NCI-H69 (cell line): ENCODE measurements at places on chromosomes 6 and 20.

- no peak for DNase-seq
Measured at GRCh38 chr6:35663447-35664235, 25.1 kb downstream of the FKBP5 start.

DNA sequence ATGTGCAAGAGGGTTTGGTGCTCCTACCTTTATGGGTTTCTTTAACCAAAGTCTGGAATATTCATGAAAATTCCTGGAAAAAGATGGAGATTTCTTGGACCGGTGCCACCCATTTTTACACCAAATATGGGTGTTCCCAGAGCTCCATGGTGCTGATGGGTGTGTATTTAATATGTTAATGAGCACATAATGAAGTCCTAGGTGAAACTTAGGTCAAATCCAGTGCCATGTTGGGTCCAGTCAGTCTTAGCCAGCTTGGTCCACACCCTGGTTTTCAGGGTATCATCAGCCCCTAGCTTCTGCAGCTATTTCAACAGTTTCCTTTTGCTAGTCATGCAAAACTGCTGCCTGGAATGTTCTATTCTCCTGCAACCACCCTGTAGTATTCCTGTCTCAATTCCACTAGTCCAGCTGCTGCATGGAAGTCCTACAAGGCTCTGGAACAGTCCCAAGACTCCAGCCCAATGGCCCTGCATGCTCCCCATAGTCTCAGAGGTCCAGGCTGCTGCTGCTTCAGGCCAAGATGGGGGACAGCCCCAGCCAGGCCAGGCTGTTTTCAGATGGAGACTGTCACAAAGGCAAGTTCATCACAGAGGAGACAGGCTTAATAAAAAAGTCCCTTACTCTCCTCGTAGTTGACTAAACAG lies 31.8 kb downstream of the CST9L start:
- no peak for DNase-seq

DNA sequence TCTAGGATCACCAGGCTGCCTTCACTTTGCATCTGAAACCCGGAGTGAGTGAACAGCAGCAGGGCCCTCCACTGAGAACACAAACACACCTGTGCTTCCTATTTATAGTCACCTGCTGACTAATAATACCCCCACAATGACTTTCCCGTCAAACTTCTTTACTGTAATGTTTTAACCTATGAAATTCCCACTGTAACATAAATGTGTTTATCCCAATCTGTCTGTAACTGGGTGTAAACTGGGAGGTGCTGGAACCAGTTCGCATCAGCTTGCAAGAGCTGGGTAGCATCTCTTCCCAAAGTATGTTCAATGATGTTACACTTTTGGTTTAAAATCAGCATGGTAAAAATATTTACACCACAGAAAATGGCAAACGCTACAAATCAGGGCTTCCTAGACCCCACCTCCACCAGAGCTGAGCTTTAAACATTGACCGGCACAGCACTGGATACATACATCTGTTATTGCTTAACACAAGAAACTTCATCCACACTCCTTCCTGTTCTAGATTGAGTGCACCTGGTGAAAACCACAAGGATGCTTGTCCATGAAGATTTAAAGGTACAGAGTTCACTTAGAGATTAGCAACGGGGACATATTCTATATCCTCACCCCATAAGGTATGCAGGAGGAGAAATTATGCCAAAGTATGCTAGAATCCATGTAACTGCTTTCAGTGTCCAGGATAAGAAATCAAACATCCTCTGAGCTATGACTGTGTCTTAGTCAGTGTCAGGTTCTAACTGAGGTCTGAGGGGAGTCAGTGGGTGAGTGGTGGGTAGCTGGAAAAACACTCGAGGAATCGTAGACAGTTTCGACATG lies 79.0 kb downstream of the ALDH8A1 start:
- peak; percentile 82 for DNase-seq

- peak; percentile 41 for DNase-seq
Measured at GRCh38 chr6:35046103-35046502, 95.0 kb downstream of the TCP11 start.

- no peak for DNase-seq
Measured at GRCh38 chr6:2477250-2477649, 231.8 kb upstream of the GMDS start.

DNA sequence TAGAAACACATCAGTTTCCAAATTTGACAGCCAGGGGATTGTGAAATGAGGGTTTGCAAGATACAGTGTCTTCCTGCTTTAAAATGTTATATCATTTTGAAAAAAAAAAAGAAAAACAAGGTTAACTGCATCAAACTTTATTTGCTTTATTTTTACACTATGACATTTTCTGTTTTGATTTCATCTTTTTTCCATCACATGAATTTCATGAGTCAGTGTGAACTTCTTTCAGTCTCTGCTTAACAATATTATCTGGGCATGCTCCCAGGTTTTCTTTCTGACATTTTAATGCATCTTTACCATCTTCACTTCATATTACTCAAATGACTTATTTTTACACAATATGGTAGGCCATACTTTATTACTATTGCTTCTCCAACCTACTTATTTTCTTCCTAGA lies 1.9 kb downstream of the NCOA7 start:
- DNase-seq = no peak

GRCh38 chr20:48799328-48800105 lies 28.3 kb downstream of the PREX1 start:
- DNase-seq = no peak

GRCh38 chr20:62482146-62482809 lies 6.5 kb upstream of the GATA5 start:
- DNase-seq = no peak

DNA sequence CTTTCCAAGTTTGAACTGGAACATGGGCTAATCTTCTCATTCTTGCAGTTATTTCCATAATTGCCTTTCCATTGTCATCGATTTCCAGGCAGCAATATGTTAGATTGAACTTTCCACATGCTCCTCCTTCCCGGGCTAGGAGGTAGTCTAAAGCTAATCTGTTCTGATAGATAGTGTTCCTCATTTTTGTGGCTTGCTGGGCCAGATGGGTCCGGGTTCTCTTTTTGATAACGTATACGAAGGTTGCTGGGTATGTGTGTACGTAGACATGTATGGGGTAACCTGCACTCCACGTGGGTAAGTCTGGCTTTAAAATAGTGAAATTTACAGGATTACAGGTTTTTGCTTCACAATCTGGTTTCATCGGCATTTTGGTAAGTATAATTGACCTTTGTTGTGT lies 14.0 kb upstream of the GMPR start:
- no peak for DNase-seq

- DNase-seq = no peak
Measured at GRCh38 chr6:138440758-138441357, 36.8 kb downstream of the HEBP2 start.

DNA sequence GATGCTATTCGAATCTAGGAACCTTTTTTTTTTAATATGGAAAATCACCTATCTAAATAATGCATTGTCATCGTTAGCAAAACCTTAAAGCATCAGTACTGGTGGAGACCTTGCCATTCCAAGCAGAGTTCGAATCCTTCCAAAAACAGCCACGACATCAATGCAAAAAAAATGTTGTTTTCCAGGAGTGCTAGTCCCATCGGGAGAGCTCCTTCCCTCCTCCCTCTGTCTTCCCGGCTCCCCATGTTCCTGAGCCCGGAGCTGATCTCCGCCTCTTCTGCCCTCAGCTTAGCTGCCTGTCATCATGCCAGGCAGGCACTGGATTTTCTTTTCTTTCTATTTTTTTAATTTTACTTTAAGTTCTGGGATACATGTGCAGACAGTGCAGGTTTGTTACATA lies 153.6 kb upstream of the QKI start:
- peak; percentile 13 for DNase-seq

DNA sequence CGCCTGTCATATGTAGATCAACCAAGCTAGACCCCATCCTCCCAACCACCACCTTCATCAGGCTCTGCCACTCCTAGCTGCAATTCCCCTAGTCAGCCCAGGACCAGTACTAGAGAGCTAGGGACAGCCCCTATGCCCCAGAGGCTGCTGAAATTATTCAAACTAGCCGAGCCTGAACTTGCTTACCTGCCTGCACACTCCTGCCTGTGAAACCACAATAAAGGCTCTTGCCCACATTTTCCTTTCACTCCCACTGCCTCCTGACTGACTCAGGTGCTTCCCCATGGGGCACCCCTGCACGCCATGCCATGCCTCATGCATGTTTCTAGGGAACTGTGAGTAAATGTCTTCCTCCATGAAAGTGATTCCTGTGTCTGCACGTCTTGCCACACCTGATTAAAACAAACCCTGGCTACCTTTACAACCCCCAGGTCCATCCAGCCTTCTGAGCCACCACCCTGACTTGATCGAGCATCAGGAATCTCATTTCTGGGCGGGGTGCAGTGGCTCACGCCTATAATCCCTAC lies 66.5 kb upstream of the IER3 start:
- no peak for DNase-seq

- no peak for DNase-seq
Measured at GRCh38 chr6:135731116-135731515, 120.4 kb upstream of the PDE7B start.

- no peak for DNase-seq
Measured at GRCh38 chr6:2630359-2630758, 120.4 kb downstream of the MYLK4 start.

DNA sequence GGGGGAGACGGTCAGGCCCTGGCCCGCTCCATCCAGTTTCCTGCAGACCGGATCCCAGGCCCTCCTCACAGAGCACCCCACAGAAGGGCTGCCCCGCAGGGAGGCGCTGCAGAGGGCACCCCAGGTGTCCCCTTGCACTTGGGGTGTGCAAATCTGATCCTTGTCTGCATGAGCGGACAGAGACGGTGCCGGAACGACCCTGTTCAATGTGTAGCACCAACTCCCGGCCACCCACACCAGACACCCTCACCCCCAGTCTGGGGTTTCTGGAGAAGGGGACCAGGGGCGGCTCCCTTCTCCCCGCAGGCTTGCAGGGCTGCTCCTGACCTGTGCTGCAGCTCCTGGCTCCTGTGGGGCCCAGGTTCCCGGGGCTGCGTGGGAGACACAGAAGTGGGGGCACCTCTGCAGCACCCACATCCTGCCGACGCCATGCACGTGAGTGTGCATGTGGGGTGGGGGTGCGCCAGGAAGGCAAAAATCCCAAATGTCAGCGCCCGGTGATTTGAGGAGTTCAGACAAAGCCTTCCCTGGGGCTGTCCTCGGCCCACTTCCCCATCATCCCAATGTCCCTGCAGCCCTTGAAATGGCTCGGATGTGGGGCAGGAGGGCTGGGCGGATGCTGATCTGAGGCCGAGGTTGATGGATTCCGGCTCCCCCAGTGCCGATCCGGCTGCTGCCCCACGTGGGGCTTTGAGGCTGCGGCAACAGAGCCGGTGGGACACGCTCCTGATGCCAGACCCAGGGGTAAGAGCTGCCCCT lies 85.3 kb upstream of the BHLHE23 start:
- DNase-seq = no peak

GRCh38 chr6:5411414-5411813 lies 150.1 kb downstream of the FARS2 start:
- DNase-seq = no peak

DNA sequence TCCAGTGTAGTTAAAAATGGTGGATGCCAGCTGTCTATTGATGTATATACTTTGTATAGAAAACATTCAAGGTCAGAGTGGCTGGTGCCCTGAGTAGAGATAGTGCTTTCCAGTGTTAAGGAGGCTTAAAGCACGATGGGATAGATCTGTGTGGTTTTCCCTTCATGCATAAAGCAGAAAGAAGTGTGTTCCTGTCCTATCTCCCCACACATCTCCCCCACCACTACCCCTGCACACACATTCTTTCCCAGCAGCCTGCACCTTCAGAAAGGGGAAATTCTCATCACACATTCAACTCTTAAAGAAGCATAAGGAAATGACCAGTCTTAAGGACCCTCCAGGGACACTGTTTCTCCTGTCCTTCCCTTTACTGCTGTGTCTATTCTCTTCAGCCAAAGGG lies 221.7 kb upstream of the TAB2 start:
- no peak for DNase-seq

DNA sequence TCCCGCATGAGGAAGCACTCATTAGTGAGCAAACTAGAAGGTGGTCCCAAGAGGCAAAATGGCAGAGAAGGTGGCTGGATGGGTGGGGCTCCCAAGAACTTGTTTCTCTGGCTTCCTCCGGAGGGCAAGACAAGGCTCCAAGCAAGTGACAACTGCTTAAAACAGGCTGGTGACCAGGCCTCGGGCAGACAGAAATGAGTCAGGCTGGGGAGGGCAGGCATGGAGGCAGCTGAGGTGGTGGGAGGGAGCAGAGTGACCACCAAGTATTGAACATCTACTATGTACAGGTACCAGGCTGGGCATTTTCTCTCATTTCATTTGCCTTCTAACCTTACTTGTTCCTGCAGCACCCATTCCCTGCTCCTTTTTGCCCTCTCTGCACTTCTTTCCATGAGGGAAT lies 33.4 kb downstream of the TNXB start:
- DNase-seq = no peak

GRCh38 chr20:53050338-53050737 lies 78.2 kb downstream of the TSHZ2 start:
- no peak for DNase-seq

DNA sequence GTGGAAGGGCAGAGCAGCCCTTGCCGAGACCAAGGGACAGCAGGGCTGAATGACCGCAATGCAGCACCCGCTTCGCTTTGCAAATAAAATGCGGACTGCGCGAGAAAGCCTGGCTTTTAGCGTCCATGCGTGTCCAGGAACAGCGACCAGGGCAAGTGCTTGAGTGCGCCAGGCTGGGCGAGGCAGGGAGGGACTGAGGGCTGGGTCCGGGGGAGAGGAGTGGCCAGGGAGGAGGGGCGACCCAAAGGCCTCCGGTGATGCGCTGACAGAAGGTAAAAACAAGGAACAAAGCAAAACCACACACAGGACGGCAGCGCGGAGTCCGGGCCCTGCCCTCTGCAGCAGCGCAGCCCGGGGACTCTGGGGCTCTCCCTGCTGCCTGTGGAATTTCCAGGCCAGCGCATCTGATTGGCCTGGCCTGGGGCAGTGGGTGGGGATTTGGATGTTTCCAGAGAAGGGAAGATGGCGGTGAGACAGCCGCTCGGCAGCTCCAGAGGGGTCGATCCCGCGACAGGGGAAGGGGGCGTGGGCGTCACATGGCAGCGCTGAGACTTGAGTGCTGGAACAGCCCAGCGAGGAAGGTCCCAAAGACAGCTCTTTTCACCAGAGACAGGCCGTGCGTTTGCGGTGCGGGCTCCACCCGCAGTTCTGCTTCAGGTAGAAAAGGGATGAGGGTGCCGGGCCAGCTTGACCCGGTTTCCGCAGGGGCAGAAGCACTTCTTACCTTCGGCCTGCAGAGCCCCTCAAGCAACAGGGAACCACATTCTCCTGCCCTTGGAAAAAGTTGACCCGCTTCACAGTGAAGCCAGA lies 51.8 kb downstream of the SSR1 start:
- DNase-seq = peak; percentile 93

DNA sequence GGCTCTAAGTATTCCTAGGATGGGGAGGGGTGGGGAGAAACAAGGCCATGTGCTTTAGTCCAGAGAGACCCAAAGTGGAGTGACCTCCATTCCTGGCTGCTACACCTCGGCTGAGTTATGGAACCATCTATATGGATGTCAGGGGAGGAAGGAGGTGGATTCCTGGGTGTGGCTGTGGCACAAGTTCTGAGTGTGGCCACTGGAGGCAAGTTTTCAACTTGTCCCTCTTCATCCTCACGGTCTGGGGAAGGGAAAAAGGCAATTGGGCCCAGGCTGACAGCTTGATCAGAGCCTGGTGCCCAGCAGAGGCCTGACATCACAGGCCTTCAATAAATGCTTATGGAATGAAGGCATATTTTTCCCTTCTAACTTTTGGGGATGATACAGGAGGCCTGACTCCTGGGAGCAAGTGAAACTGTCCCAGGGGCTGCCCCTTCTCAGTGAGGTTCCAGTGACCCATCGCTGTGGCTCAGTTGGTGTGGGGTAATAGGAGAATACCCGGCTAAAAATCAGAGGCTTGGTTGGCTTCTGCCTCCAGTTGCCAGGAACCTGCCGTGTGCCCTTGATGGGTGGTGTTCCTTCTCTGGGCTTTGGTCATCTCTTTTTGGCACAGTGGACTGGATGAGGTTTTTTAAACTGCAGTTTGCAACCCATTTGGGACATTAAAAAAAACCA lies 1.8 kb upstream of the ITPR3 start:
- no peak for DNase-seq
